AG04450 (cell line): ENCODE measurements at places on chromosomes 7 and 10.

GRCh38 chr10:127154831-127155620, 41.4 kb downstream of the INSYN2A start:
- DNase-seq = no peak

DNA sequence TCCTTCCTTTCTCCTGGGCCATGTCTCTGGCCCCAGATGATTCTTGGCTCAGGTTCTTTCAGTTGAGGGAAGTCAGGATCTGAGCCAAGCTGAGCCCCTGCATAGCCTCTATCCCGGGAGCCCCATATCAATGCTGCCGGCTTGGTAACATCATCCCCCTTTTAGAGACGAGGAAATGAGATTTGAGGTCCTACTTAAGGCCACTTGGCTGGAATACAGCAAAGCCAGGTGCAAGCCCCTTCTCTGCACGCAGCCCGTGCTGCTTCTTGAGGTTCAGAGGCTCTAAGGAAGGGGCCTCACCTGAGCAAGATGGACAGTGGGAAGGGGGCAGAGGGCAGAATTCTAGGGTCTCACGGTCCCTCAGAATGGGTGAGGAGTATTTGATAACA, 2.4 kb upstream of the IRF5 start:
- no peak for DNase-seq

DNA sequence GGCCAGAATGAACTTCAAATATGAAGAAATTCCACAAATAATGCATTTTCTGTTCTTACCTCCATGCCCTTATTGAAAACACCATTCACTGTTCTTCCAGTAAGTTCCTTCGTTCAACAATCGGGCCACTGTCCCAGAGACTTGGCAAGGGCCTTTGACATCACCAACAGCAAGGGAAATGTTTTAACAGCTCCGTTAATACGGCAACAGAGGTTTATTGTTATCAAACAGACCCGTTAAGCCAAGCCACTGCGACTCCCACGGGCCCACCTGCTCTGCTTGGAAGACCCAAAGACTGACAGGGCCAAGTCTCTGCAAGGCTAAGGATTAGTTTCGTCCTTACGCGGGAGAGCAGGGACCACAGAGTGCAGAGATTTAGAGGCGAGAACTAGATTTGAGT, 43.4 kb upstream of the LYZL1 start:
- DNase-seq = no peak

DNA sequence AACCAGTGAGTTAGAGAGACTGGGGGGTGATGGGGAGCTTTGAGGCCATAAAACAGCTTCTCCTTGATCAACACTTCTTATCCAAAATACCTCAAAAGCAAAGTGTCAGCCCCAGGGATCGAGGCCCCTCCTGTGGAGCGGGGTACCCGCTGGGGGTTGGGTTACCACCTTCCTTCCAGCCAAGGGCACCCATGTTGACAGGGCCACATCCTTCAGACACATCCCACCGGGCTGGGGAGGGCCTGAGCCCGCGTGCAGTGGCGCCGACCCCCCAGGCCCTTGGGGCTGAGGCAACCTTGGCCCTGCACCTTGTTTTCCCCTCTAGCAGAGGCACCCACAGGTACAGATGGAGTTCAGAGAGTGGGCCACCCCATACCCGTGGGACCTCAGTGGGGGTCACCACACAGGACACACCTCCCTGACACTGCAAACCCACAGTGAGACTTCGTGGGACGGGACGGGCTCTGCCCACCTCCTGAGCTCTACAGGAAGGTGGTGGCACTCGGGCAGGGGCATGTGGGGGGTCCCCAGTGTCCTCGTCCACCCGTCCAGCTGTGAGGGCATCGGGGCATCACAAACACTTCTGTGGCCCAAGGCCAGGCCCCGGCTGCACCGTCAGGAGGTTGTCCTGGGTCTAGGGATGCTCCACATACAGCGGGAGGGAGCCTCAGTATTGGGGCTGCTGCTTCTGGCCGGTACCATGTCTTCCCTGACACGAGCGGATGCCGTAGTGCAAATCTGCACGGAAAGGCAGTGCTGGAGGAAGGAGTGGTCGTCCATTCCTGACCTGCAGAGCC, 10.7 kb downstream of the DPYSL4 start:
- DNase-seq = no peak

DNA sequence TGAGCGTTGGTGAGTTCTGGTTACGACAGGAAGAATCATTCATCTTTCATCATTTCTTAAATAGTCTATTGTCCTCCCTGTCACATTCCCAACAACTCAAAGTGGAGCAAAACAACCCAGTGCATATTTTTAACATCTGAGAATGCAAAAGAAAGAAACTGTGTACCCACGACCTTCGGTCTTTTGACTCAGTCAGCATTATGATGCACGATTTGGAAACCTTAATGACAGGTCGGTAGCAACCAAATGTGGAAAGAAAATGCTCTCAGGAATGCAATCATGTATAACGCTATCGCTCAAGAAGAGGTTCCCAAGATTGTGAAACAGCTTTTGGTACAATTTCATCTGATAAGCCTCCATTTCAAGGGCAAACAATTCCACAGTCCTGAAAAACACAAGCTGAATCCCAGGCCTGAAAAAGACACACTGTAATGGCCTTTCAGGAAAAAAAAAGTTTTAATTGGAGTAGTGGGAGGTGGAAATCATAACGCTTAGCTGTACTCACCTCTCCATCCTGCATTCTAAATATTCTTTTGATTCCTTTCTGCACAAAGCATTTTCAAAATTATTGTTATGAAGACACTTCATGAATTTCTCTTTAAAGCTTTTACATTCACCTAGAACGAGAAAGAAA, 2.6 kb downstream of the COX19 start:
- no peak for DNase-seq

DNA sequence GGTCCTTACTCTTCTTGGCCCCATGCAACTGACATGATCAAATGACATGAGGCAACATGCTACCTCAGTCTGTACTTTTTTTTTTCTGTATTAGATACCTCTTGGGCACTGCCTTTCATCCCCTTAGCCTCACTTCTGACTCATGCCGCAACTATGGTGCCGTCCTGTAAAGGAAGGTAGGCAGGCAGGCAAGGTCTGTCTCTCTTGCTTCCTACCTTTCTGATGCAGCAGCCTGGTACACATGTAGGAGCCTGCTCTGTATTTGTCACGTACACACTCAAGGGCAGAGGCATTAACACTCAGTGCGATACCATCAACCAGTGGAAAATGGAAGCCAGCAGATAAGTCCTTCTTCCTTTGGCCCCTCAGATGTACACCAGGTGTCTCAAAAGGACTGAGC, 146.7 kb downstream of the ATE1 start:
- DNase-seq = no peak

DNA sequence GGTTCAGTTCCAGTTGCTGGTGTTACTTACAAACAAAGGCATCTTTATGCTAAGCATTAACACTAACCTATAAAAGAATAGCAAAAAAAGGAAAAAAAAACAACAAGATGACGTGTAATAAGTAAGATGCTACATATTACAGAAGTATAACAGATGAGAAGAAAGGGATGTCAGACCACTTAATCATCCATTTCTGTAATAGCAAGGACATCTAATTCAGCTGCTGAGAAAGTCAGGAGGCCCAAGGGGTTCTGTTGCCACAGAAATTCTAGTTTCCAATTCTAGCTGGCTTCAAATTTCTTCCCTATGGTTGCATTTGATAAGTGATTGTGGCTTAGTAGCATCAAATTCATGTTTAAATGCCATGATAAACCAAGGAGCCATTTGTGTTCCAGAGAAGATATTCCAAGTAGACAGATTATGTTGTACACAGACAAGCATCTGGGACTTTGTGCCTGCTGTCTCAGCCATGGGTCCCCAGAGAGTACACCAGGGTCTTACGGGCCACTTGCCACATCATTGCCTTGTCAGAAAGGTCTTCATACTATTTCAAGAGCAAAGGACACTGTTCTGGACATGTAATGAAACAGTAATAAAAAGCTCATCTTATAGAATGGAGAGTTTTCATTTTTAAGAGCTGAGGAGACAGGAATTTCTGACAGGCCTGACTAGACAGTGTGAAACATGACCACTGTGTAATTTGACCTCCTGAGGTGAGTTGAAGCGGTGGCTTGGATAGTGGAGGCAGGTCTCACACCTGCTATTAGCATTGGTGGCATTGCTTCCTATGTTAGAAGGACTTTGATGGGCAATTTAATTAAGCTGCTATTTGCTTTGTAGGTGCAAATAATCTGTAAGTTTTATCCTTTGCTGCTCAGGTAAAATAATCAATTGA, 4.2 kb upstream of the ASB4 start:
- DNase-seq = no peak

- no peak for DNase-seq
Observed at GRCh38 chr7:72217151-72217550, 195.0 kb downstream of the CALN1 start.

- no peak for DNase-seq
Observed at GRCh38 chr10:83302623-83303022, 836.7 kb upstream of the GHITM start.

DNA sequence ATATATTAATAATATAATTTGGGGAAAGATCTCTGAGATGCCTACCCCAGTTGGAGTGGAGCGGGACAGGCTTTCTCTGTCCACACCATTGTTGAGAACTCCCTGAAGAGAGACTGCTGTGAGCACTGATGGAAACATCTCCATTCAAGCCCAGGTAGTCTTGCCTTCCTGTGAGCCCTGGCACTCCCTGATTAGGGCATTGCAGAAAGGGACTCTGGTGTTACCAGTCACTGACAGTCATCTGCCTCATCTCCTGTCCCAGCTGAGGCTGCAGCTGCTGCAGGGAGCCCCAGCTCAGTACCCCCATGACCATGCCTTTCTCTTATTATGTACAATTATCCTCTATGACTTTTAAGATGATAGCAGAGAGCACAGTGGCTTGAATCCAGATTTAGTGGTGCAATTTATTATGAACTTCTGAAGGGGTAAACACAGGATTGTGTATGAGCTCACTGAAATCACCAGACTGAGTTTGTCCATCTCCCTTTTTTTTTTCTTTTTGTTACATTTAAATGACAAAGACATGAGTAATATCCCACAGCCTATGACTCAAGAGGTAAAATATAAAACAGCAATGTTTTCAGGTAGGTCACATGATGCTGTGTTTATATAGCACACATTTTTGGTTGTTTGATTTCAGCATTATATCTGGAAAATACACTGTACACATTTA, 236.9 kb downstream of the SLC25A13 start:
- DNase-seq = peak; percentile 18

DNA sequence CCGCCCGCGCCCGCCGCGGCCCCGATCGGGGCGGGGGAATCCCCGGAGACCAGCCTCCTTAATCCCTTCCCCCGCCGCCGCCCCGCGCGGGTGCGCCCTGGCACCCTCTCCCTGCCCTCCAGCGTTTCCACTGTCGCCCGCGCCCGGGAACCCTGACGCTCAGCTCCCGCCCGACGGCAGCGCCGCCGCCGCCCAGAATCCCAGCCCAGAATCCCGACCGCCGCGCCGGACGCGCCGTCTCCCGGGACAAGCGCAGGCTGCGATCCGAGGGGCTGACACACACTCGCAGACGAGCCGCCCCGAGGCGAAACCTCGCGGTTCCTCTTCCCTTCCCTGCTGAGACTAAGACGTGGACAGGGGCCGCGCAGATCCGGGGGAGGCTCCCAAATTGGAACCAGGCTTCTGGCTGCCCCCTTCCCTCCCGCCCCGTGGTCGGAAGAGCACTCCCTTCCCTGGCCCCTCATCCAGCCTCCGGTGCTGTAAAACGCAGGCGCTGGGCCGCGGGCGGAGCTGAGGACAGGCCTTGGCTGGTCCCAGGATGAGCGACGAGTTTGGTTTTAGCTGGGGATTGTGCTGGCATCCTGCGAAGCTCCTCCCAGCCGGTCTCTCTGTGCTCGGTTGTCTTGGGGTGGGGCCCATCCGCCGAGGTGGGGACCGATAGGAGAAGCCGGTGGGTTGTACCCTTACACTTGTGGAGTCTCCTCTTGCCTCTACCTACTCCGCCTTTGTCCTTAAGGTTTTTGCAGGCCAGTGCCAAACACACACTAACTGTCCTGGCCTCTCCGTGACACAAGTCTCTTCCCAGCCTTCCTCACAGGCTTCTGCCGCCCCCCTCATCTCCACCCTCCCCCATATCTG, 1.1 kb downstream of the MARVELD1 start:
- DNase-seq = no peak

DNA sequence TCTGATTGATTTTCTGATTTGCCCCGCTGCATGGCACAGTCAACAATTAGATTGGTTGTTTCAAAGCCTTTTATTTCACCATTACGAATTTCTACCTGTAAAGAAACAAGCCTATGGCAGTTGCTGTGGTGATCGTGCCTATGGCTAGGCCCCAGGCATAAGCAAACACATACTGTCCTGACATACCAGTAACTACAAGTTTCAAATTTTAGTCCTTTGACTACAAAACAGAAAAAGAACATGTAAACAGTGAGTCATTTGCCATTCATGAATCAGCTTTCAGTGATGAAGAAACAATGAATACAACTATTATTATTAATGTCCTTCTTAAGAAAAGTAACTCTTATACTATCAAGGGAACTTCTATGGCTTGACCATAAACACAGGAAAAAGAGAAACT, 168.0 kb upstream of the LRRN3 start:
- no peak for DNase-seq

- DNase-seq = no peak
Observed at GRCh38 chr7:129084801-129085551, 30.1 kb upstream of the TNPO3 start.
